Hindlimb muscle (tissue), 1 donor: ENCODE measurements at places on chromosomes 7 and 10. TPM values are rescaled to one million over a fixed set of nuclear protein-coding genes. Genes with fewer than 3 reads are reported as not detected.

NPTX2 gene
- polyA plus RNA-seq, result 6.9 TPM

RAB19 gene
- polyA plus RNA-seq, result not detected

TMEM236 gene
- polyA plus RNA-seq, result 0.49 TPM

MNX1 gene
- polyA plus RNA-seq, result 0.09 TPM

GRID1 gene
- 3.0 TPM for polyA plus RNA-seq

MOGAT3 gene
- not detected for polyA plus RNA-seq

ZNF727 gene
- 0.17 TPM for polyA plus RNA-seq

ZNF467 gene
- polyA plus RNA-seq, result 9.1 TPM

OR6B1 gene
- polyA plus RNA-seq, result not detected

AKR1D1 gene
- not detected for polyA plus RNA-seq

ARHGEF5 gene
- 2.7 TPM for polyA plus RNA-seq

FGFBP3 gene
- 1.9 TPM for polyA plus RNA-seq

DOCK4 gene
- 10.6 TPM for polyA plus RNA-seq

GPNMB gene
- polyA plus RNA-seq, result 53.7 TPM

GRCh38 chr7:47150497-47151260 lies 431.2 kb downstream of the TNS3 start:
- no peak for DNase-seq

DNA sequence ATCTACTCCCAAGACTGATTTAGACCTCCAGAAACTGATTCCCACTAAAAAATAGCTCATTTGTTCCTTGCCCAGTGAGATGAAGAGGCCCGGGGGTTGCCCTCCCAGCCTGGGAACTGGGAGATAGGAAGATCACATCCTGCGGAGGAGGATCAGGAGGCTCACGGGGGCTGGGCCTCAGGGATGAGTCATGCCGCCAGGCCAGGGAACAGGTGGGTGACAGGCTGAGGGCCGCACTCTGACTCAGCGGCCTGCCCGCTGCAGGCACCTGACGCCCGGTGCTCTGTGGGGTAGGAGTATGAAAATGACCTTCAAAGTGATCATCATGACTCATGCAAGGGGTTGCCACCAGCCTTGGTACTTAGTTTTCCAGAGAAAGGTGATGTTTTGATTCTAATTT lies 104.5 kb upstream of the ZPBP start:
- no peak for DNase-seq

- DNase-seq, result peak; percentile 14
These were observed 63.3 kb upstream of the GHITM start for GRCh38 chr10:84076047-84076388.

- DNase-seq, result no peak
These were observed 27.7 kb upstream of the DNAAF5 start for GRCh38 chr7:698515-699475.

DNA sequence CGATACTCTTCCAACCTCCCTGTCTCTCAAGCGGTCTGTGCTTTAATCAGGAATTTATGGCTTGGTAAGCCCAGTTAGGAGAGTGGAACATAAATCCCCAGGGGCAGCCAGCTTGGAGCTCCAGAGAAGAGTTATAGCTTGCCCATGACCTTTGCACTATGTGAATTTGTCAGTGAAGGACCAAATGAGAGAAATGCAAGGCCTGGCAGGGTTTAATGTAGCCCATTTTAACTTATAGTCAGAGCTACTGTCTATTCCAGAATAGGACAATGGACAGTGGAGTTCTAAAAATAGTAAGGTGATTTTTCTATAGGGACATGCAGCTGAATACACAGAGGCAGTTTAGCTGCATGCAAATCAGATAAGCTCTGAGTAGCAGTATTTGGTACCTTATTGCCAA lies 142.6 kb upstream of the CAV2 start:
- DNase-seq, result no peak

GRCh38 chr7:92121681-92122080 lies 12.6 kb downstream of the CYP51A1 start:
- no peak for DNase-seq

- no peak for DNase-seq
These were observed 478.6 kb downstream of the GRID1 start for GRCh38 chr10:85888004-85888403.

DNA sequence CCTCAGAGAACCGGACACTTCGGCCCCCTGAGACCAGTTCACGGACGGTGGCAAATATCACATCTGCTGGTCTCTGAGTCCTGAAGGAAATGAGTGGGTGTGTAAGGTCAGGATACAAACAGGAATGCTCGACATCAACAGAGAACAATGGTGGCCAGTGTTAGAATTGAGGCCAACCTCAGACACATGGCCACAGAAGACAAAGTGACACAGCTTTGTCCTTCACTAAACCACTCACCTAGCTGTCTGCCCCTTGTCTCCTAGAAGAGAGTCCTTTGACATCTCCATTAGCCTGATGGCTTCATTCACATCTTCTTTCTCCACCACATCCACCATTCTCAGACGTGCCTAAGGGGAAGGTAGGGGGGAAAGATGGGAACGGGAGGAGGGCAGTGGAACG lies 4.3 kb downstream of the COPS6 start:
- no peak for DNase-seq

DNA sequence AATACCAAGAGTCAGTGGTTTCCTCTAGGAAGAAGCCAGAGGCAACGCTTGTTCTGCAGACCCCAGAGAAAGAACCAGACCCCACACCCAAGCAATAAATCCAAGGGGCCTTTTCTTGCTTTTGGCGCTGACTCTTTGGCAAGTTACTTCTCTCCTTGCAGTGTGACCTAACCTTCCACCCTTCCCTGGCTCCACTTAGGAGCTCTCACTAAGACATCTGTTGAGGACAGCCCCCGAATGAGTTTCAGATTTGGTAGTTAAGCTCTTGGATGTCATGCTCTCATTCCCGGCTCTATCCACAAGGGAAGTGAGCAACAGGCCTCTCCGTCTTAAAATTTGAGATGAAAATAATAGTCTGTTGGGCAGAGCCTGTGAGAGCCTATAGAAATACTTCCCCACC lies 50.6 kb upstream of the FAM204A start:
- DNase-seq, result no peak

GRCh38 chr7:139580435-139580834 lies 57.0 kb downstream of the CLEC2L start:
- DNase-seq, result no peak

GRCh38 chr7:77360104-77360503 lies 56.0 kb downstream of the GSAP start:
- no peak for DNase-seq

DNA sequence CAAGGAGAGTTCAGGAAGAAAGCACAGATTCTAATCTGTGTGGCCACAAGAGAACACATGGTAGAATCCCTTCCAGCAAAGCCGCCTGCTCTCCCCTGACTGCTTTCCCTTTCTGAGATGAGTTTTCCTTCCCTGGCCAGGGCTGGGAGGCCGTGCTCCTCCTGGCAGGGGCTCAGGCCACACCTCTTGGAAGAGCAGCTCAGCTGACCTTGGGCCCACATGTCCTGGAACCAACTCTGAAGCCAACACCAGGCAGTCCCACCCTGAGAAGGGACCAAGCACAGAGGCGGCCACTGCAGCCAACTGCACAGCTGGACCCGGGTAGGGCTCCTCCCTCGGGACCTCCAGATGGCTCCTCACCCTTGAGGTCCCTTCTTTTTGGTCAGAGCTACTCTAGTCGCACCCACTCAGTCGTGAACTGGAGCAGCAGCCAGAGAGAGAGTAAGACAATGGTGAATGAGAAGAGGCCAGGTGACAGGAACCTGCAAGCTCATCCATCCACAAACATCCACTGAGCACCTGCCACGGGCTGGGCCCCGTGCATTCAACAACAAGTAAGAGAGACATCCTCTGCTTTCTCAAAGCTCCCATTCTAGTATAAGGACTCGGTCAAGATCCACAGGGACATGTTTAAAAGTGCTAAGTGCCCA lies 40.3 kb downstream of the FAM53B start:
- DNase-seq, result peak; percentile 78

DNA sequence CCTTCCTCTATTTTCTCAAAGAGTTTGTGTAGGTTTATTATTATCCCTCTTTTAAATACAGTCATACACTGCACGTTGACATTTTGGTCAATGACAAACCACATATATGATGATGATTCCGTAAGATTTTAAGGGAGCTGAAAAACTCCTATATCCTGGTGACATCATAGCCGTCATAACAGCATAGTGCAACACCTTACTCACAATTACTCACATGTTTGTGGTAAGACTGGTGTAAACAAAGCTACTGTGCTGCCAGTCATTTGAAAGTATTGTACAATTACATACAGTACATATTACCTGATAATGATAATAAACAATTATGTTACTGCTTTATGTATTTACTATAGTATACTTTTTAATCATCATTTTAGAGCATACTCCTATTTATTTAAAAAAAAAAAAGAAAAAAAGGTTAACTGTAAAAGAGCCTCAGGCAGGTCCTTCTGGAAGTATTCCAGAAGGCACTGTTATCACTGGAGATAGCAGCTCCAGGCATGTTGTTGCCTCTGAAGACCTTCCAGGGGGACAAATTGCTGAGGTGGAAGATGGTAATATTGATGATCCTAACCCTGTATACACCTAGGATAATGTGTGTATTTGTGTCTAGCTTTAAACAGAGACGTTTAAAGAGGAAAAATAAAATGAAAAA lies 123.3 kb upstream of the CDK1 start:
- no peak for DNase-seq

DNA sequence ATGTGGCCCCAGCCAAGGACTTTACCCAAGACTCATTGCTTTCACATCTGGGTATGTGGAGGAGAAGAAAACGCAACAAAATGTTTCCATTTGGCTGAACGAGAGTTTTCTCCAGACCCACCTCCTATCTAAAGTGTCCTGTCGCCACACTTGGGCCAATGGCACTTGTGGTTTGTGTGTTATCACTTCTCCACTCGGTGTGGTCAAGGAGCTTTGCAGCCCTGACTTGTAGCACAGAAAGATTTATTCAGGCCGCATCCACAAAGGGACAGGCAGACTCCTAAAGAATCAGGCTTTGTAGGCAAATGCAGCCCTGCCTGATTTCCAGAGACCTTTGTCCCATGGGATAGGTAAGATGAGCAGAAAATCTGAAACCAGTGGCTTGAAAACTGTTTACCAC lies 12.8 kb upstream of the LRRC4 start:
- DNase-seq, result no peak

DNA sequence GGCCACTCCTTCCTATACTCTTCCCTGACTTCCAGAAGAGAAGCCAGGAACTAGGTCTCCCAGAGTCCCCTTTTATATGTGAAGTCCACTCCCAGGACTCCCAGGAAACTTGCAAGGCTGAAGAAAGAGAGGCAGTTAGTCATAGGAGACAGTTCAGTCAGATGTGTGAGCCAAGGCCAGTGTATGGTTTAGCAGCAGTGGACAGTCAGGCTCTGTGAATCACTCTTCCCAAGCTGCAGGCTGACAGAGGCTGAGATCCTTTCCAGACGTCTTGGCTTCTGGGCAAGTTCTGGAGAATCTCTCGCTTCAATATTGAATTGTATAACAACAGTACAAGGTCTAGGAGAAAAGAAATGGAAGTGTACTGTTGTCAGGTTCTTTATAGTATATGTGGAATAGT lies 26.9 kb downstream of the BLVRA start:
- peak; percentile 51 for DNase-seq

- DNase-seq, result peak; percentile 71
These were observed 74.3 kb downstream of the SAMD9 start for GRCh38 chr7:93043385-93043985.

DNA sequence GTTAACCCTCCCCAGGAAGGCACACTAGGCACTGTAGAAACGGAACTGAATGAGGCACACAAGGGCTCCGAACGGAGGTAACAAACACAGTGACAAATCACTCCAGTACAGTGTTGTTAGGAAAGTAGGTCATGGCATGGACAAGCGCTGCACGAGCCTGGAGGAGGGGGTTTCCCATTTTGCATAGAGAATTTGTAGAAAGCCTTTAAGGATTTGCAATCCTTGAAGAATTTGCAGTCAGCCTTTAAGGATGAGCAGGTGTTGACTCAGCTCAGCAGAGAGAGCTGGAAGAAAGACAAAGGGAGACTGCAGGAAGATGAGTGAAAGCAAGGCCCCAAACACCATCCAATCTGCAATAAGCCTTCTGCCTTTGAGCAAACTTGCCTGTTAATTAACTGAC lies 51.1 kb upstream of the PPP1R3C start:
- DNase-seq, result no peak

- DNase-seq, result no peak
These were observed 36.0 kb downstream of the HDAC9 start for GRCh38 chr7:18531539-18531938.

GRCh38 chr7:70066844-70067243 lies 468.6 kb downstream of the AUTS2 start:
- no peak for DNase-seq

- no peak for DNase-seq
These were observed 10.7 kb downstream of the PFKP start for GRCh38 chr10:3077940-3078630.

DNA sequence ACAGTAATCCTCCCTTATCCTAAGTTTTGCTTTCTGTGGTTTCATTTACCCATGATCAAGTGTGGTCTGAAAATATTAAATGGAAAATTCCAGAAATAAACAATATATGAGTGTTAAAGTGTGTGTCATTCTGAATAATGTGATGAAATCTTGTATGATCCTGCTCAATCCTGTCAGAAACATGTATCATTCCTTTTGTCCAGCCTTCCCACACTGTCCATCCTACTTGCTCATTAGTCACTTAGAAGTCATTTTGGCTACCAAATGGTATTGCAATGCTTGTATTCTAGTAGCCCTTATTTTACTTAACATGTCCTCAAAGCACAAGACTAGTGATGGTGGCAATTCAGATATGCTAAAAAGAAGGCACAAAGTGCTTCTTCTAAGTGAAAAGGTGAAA lies 1211.2 kb upstream of the SORCS1 start:
- DNase-seq, result no peak

GRCh38 chr7:31437250-31437865 lies 76.5 kb upstream of the ITPRID1 start:
- DNase-seq, result no peak

DNA sequence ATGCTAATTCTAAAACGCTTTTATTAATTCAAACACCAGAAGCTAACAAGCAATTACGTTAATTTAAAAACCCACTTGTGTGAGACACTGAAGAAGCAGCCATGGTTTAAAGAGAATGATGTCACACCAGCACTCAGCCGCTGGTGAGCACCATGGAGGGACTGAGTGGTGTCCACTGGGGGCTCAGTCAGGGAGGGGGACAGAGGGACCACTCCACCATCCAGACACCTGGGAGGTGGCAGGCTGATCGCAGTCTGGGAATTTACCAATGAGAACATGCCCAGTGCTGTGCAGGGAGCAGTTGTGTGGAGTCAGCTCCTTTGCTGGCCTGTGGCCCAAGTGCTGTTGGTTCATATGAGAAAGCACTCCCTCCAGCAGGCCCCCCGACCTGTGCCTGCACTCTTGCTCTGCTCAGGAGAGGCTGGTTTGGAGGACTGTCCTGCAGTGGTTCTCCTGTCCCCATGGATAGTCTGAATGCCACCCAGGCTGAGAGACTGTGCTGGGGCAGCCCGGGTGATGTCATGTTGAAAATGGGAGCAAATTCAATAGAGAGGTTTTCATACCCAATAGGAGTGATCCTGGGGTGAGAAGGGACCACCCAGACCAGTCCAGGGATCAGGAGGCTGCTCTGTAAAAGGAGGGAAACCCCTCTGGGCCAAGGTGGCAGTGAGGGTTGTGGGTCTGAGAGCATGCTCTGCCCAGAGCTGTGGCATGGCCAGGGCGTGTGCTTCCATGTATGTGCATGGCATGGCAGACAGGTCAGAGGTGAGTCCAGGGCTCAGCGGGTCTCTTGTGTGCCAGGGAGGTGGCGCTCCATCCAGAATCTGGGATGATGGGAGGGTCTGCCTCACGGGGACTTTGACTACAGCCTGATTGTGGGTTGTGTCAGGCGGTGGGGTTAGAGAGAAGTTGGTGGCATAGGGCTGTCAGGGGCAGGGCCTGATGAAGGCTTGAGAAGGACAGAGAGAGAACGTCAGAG lies 12.7 kb downstream of the ADCY1 start:
- DNase-seq, result no peak

GRCh38 chr7:14770614-14771013 lies 131.9 kb downstream of the DGKB start:
- no peak for DNase-seq
